ENCODE measurements at places on chromosomes 1 and 21.

GRCh38 chr1:224513787-224514209, 79.2 kb upstream of the WDR26 start:
- peak; percentile 88 for DNase-seq

GRCh38 chr1:67836769-67837168, 3.5 kb upstream of the GNG12 start:
- no peak for DNase-seq

DNA sequence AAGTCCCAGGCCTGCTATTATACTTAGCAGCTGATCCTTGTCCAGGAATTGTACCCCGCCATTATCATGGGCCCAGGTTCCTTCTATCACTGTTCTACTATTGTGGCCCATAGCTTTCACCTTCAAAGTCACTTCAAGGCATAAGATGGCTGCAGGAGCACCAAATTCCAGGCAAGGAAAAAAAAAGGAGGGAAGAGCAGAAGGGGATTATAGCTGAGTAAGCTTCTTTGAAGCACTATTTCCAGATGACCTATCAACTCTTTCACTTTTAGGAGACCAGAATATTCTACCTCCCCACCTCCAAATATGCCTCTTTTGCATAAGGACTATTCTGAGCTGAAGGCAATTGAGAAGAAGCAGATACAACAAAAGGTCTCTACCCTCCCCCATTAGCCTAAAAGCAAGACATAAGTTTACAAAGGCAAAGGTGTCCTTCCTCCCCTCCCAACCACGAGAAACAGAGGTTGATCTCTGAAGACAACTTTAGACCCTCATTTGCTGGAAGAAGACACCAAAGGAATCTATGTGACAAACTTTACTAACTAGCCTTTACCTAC, 41.8 kb downstream of the PTAFR start:
- no peak for DNase-seq

DNA sequence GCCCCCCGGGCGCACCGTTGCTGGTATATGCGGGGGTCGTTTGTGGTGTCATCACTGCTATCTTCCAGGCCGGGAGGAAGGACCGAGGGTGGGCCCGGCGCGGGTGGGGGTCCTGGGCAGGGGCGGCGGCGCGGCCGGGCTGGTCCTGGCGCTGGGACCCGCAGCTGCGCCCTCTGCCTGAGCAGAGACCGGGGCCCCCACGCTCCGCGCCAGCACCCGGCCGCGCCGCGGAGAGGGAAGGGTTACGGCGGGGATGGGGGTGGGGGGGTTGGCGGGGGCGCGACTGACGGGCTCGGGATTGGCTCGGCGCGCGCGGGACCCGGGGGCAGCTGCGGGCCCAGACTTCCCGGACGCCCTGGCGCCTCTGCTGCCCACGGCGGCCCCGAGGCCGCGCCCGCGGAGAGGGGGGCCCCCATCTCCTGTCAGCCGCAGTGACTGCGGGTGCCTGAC, 13.8 kb upstream of the SAMD11 start:
- DNase-seq = peak; percentile 51

- DNase-seq = no peak
These were observed at the start of gene ECM1 for GRCh38 chr1:150507912-150508864. TSS of gene ECM1 (plus strand) at chr1:150508109. CDS start at chr1:150508210, 101 bp downstream.

- DNase-seq = peak; percentile 57
These were observed 26.2 kb downstream of the NAV1 start for GRCh38 chr1:201565024-201565730.

DNA sequence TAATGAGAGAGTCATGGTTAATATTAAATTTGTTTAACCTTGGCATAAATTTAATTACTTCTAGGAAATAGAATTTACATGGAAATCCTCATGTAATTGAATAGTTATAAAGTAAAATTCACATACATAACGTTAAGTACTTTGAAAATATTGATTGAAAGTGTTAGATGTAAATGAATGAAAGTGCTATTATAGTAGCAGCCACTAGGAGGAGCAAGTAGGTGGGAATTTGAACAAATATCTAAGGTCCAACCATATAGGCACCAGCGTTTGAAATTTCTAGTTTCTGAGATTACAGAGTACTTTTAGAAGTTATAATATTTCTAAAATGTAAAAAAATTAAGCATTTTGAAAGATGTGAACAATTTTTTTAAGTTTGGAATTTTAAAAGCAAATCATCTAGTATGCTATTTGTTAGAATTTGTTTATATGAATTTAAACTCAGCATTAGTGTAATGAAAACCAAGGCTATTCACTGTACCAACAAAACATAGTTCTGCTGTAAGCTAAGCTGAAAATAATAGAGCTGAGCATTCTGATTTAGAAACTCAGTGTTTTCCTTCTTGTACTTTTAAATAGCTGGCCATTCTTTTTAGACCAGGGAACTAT, 3.3 kb downstream of the B3GALT2 start:
- no peak for DNase-seq

DNA sequence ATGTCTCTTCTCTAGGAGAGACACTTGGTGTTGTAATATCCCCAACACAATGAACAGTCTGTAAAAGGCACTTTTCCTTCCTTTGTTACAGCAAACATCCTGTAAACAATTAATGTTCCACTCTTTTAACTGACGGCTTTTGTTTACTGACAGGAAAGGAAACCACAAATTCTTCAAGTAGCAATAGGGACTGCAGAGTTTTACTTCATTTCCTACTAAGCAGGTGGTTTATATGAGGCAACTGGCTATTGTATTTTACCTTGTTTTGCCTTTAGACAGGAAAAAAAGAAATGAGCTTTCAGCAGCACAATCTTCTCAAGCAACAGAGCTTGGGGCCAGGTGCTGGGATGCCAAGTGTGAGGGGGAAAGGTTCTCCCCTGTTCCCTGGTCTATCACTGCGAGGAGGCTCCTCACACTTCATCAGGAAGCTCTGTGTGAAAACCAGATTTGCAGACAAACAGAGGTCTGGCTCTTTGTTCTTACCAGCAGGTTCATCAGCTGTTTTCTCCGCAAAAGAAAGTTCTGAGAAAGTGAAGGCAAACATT, 51.2 kb downstream of the SIPA1L2 start:
- DNase-seq = no peak

GRCh38 chr1:244496186-244496585, 35.1 kb downstream of the CATSPERE start:
- DNase-seq = no peak

DNA sequence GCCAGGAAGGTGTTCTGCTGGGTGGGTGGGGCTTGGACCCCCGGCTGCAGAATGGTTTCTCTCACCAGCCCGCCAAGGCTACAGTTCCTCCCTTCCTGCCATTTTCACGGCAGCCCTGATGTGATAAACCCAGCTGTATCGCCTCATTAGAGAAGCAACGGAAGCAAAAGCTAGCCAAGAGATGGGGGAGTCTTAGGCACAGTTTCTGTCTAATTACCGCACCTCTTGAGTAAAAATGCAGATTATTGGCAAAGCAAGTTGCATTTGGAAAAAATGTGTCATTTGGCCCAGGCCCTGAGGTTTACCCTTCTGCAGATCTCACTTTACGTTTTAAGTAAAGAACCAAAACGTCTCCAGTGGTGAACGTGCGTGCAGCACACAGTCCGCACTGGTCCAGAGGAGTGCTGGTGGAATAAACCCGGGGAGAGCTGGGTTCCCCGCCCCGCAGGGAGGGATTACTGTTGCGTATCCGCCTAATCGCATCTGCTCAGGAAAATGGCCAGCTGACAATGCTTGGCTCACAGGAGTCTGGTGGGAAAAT, 109.9 kb downstream of the GALNT2 start:
- DNase-seq = peak; percentile 83

DNA sequence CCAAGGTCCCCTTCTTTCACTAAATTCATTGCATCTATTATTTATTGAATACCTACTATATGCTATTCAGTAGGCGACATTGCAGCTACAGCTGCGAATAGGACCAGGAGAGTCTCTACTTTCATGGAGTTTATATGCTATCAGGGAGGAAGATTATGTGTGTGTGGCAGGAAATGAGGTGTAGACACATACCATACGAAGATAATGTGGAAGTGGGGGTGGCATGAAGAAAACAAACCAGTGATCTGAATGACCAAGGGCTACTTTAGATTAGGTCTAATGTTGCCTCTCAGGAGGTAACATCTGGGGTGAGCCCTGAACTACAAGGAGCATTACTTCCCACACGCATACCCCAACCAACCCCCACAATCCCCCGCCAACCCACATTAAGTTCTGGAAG, 1.0 kb upstream of the PPIH start:
- no peak for DNase-seq

- DNase-seq = no peak
These were observed 357.2 kb downstream of the RGS7 start for GRCh38 chr1:240999826-241000225.

- no peak for DNase-seq
These were observed 3.1 kb downstream of the C1orf162 start for GRCh38 chr1:111476761-111477309.

GRCh38 chr1:195306281-195306680, 1302.0 kb downstream of the KCNT2 start:
- no peak for DNase-seq

GRCh38 chr1:42449256-42449655, 6.6 kb downstream of the ZMYND12 start:
- DNase-seq = no peak

DNA sequence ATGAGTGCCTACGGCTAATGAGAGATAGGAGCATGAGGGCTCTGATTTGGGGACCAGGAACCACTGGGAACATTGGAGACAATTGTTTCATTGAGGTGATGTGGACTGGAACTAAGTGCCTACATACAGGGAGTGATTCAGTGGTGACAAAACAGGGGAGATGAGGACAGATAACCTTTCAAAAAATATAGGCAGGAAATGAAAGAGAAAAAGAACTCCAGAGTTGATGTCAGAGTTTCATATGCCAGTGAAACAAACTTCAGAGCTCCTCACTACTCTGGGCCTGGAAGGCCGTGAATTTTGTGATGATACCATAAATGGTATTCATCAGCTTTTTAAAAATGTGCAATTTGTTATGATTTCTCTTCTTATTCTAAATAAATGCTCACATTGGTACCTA, 39.3 kb downstream of the FASLG start:
- no peak for DNase-seq

DNA sequence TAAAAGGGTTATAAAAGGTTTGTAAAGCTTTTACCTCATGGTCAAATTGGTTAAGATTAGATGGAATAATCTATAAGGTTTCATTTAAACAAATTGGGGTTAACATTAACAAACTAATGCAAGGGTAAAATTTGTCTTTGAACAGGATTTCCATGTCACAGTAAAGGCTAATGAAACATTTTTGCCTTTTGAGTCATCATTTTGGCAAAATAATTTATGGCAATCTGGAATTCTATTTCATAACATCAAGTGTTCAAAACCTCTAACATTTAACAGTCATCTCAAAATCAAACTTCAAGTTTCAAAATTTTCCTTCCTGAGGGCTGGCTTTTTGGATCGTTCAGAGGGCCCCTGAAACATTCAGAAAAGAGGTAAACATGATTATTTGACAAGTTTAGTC, 6.6 kb upstream of the CD46 start:
- no peak for DNase-seq

GRCh38 chr1:6343506-6344405, 49.8 kb downstream of the ACOT7 start:
- DNase-seq = peak; percentile 83

- peak; percentile 45 for DNase-seq
These were observed 5.6 kb upstream of the S100A7 start for GRCh38 chr1:153465811-153466636.

- no peak for DNase-seq
These were observed 1.7 kb upstream of the CMPK1 start for GRCh38 chr1:47331875-47332274.

GRCh38 chr21:42616941-42617340, 36.5 kb upstream of the PDE9A start:
- no peak for DNase-seq

GRCh38 chr1:177978530-177978929, 8.7 kb upstream of the SEC16B start:
- no peak for DNase-seq

- DNase-seq = peak; percentile 65
These were observed 1.9 kb downstream of the ANKRD34A start for GRCh38 chr1:145962157-145963102.

GRCh38 chr1:9728451-9729295, 77.1 kb downstream of the PIK3CD start:
- no peak for DNase-seq

- peak; percentile 85 for DNase-seq
These were observed 953 bp upstream of the BRWD1 start for GRCh38 chr21:39314143-39315027.

DNA sequence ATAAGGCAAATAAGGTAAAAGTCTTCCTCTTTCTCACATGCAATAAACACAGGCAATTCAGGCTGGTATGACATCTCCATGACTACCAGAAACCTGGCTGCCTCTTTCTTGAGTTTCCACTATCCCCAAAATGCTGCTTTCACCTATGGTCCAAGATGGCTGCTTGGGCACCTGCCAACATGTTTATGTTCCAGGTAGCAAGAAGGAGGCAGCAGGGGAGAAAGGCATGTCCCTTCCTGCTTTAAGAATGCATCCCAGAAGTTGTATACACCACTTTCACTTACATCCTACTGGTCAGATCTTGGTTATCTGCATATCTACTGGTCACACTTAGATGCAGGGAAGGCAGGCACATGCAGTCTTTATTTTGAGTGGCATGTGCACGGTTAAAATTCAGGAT, 19.4 kb upstream of the ACOT11 start:
- no peak for DNase-seq

DNA sequence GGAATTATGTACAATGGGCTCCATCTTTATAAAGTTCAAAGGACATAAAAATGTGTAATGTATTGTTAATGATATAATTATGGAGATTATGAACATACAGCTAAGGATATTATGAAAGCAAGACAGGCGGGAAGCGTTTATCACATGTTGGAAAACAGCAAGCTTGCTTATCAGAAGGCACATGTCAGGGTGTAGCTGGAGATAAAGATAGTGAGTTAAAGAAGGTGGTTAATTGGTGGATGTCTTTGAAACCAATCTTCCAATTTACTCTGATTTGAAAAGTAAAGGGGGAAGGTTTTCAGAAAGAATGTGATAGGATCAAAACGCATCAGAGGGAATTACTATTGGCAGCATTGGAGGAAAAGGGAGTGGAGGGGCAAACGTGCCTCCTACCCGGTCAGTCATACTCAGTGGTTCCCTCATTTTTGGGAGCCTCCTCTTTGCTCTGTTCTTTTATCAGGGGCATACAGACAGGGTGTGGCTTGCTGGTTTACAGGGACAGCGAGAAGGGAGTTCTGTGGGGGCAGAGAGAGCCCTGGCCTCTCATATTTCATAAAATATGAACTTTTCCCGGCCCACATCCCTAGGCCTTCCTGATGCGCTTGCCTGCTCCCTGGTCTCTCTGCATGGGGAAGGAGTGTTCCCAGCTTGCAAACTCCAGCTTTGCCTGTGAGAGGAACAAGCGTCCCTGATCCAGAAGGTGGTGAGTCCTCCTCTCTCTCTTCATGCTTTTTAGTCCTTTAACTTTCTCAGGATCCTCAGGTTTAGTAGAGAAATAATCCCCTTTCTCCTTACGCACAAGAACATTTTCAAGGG, 8.0 kb upstream of the SVBP start:
- no peak for DNase-seq

- DNase-seq = no peak
These were observed 15.1 kb upstream of the CLCA1 start for GRCh38 chr1:86453664-86454063.
